ENCODE measurements at places on chromosomes 1 and 21.

DNA sequence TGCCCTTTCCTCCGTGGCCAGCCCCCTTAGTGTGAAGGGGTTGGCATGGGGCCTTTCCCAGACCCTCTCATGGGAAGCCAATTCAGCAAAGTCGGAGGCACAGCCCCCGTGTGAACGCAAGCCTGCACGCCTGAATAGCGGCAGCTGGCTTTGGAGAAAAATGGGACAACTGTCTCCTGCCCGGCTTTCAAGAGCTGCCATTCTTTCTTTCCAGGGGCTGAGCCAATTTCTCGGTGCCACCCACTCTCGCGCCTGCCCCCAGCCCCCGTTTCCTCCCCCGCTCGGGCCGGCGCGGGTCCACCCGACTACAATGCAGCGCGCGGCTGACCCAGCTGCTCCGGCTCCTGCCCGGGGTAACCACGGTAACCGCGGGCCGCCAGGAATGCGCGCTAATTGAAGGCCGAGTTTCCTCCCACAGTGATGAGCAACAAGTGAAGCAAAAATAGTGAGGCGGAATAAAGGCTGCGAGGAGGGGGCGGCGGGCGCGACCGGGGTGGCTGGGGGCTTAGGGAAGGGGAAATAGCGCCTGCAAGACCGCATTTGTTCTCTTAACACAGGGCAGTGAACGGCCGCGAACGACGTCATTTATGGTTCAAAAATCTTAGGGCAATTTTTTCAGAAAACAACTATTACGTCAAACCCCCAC, 27.8 kb downstream of the ILDR2 start:
- DNase-seq, result peak; percentile 81

DNA sequence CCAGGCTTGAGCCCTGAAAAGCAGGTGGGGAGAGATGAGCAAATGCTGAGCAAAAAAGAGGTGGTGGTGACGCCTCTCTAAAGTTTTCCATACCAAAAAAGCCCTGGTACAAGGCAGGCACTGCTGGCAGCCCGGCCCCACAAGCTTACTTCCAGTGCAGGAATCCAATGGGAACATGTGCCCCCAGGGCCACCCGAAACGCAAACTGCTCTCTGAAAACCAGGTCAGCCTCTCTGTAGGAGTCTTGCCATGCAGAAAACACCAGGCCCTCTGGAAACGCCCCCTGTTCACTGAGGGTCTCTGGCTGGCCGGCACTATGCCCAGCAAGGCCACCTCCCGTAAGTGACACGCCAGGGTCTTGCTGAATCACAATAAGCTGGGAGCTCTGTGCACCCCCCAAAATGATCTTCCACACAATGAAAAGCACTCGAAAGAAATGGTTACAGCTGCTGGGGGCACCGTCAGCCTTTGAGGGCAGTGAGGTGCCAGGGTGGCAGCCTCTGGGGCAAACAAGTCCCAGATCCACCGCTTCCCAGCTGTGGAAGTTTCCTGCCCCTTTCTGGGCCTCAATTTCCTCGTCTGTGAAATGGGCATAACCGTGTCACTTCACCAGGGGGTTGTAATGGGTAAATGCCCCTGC, 170.5 kb downstream of the TOMM20 start:
- DNase-seq, result no peak

GRCh38 chr1:9909234-9910046, 629 bp downstream of the CTNNBIP1 start:
- DNase-seq, result no peak

DNA sequence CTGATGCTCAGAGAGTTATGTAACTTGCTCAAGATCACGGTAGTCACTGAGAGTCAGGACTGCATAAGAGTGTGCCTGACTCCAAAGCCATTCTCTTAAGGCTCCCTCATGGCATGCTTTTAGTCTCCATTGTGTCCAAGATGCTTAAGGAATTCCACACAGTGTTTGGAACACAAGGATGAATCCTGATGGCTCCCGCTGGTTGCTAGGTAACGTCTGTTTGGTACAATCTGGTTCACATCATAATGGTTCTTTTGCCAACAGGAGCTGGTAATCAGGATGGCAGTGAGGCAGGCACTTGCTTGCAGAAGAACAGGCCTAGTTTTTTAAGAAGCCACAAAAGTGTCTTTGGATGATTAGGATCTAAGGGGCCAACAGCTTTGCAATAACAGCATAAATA, 436.5 kb upstream of the DAB1 start:
- no peak for DNase-seq

DNA sequence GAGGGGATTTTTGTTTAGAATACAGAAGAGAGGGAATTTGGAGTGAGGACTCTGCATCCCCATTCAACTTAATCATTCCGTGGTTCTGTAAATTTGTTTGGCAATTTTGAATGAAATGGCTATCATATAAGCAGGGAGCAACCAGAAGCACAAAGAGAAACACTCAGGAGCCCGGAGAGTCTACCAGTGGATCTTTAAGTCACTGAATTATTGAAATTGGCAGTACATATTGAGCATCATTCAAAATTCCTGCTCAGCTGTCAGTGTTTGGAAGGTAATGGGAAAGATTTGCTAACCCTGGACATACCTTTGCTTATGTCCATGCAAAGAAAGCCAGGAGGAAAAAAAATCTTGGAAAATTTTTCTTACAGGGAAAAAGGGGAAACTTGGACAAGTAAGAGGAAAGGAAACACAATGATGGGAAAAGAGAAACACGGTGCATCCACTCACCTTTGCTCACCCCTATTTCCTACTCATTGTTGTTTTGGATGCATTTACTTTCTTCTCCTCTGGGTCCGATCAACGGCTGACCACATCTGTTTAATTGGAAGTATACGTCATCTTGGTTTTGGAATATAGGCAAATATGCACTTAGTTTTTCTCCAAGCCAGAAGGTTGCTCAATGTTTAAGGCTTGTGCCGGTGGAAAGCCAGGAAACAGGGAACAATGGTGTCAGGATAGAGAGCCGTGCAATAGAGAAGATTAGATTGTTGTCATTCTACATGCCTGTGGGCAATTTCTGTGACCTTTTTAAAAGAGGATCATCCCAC, 243.0 kb upstream of the LYPLAL1 start:
- DNase-seq, result no peak

GRCh38 chr1:215045698-215046308, 36.7 kb upstream of the KCNK2 start:
- DNase-seq, result no peak

DNA sequence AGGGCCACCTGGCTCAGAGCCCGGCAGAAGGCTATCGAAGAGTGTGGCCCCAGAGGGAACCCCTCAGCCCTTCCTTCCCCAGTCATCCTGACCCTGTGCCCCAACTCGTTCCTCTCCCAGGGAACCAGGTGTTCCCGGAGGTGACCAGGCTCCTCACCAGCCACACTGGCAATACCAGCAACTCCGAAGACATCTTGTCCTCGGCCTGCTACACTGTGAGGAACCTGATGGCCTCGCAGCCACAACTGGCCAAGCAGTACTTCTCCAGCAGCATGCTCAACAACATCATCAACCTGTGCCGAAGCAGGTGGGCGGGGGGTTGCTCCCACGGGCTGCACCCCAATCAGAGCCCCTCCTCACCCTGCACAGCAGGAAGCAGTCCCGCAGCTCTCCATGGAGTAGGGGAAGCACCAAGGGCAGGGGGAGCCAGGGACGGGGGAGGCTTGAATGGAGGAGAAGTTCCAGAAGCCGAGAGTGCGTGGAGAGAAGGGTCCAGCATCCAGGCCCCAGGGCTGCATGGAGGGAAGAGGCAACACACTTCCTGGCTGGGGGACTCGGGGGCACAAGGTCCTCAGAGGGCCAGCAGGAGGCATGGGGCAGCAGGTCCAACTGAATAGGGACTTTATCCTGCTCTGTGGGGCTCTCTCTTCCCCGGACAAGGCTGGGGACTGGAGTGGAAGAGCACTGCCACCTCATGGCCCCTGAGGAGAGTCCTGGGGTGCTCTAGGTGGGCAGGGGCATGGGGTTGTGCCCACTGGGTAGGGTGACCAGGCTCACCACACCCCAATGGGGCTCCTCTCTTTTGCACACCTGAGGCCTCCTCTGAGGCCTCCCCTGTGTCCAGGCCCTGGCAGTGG, 41.7 kb downstream of the PKP1 start:
- DNase-seq, result no peak

GRCh38 chr1:27394282-27394658, 1.8 kb downstream of the GPR3 start:
- no peak for DNase-seq

DNA sequence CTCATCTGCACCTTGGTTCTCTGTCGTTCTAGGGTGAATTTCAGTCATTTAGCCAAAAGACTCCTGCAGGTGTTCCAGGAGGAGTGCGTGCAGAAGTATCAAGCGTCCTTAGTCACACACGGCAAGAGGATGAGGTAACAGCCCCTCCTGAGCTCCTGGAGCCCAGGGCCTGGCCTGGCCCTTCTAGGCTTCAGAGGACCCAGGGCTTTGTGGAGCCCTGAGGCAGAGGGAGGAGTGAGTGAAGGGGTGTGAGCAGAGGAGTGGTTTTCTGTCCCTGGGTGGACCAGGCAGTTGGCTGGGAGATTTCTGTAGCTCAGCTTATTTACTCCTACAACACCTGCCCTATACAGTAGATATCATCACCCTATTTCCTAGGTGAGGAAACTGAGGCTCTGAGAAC, 15.7 kb upstream of the RASSF5 start:
- no peak for DNase-seq

Measured in NCI-H187 (cell line).